Hematopoietic multipotent progenitor cell treated with erythropoietin and hydrocortisone succinate and interleukin-3 and kit ligand, for 4 days (in vitro differentiated cells): ENCODE measurements at places on chromosomes 16 and 17.

GRCh38 chr17:32100971-32101631, 41.2 kb upstream of the RHOT1 start:
- DNase-seq: no peak

GRCh38 chr17:29722411-29723198, 99.9 kb upstream of the CORO6 start:
- peak; percentile 92 for DNase-seq

DNA sequence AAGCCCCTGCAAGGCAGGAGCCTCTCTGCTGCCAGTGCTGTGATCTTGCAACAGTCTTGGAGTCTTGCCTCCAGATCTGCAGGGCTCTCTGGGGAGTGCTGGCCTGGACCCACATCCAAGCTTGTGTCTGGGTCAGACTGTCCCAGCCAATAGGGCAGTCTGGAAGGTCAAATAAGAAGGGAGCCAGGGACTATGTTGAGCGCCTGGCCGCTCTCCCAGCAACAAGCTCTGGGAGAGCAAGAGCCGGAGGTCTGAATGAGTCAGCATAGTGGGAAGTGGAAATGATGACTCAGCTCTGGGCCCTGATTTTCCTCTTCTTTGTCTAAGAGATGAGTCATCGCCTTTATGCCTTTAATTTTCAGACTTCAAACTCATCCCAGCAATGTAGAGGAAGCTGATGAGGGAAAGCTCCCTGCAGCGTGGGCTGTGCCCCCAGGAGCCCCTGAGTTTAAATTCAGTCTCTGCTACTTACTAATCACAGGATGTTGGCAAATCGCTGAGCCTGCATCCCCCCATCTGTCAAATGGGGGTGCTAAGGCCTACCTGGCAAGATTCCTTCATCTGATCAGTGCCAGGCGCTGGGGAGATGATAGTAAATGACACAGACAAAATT, 43.6 kb upstream of the HAPSTR1 start:
- DNase-seq: peak; percentile 89

DNA sequence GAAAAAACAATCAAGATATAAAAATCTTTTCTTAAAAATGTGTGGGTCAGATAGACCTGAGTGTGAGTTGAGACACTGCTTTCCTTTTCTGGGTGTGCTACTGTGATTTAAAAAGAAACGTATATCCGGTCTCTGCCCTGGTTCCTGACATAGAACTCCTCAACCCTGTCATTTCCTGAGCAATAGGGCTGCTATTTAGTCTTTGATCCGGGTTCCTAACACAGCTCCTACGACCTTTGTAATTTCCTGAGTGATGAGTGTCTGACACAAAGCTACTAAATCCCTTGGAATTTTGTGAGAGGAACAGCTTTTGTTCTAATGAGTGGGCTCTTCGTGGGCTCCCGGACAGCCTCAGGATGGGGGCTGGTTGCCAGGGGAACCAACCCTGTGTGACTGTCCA, 93.9 kb upstream of the FA2H start:
- DNase-seq: no peak

GRCh38 chr16:17369421-17370222, 101.1 kb downstream of the XYLT1 start:
- peak; percentile 83 for DNase-seq

DNA sequence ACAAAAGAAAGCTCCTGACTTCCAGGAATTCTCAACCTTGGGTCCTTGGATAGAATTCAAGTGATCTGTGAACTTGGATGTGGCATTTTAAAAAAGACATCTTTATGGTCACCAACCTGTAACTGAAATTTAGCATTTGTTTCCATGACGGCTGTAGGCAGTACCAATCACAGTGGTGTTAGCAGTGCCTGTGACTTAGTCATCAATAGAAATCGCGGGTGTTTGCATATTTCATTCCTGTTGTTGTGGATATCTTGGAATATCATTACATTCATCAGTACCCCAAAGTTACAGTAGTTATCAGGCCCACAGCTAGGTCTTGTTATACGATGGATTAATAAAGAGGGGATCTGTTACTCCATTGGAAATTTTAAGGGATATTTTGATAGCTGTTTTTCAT, 81.6 kb downstream of the CMIP start:
- no peak for DNase-seq

GRCh38 chr16:54847207-54847606, 83.5 kb upstream of the IRX5 start:
- DNase-seq: no peak

DNA sequence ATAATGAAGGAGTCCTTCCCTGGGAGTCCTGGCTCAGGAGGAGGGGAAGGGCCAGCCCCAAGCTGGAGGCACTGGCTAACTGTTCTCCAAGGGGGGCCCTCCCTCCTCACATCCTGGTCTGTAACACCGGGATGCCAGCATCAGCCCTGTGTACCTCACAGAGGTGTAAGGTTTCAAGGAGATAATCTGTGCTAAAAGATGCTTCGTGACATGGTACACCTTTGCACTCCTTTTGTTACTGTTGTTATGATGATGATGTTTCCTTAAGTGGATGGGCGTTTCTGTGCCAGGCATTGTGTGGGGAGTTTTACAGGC, 236.7 kb upstream of the TNRC6C start:
- no peak for DNase-seq

GRCh38 chr16:4184038-4184702, 57.7 kb downstream of the SRL start:
- DNase-seq: no peak

- peak; percentile 66 for DNase-seq
Measured at GRCh38 chr16:9061358-9061813, 30.1 kb upstream of the HAPSTR1 start.
